Choroid plexus epithelial cell (primary cell): ENCODE measurements at places on chromosomes 11 and 22.
A peak's percentile ranks its signal among the peaks of the same experiment; 100 is the strongest.

DNA sequence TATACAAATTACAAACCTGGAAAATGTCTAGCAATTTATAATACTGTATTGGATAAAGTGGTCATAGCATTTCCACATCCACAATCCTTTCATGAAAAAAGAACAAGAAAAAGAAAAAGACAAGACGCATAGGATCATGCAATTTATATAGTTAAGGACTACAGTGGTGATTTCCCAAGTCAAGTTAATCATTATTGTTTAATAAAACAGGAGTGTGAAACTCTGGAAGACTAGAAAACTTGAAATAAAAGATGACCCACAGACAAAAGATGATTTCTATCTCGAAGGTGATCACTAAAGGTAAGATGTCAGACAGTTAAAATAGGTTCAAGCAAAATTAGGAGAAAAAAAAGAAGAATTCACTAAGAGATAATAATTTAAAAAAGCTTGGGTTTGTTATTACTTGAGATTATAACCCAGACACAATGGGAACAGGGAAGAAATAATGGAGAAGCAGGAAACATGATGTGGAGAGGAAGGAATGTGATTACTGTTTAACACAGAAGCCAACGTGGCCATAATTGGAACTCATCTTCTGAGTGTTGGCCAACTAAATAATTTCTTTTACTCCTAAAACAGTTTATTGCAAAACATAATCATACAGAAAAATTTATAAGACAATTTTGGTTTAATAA, 441.2 kb upstream of the ANO3 start:
- no peak for DNase-seq

GRCh38 chr11:111460856-111461255, 51.3 kb downstream of the BTG4 start:
- DNase-seq = peak; percentile 15

DNA sequence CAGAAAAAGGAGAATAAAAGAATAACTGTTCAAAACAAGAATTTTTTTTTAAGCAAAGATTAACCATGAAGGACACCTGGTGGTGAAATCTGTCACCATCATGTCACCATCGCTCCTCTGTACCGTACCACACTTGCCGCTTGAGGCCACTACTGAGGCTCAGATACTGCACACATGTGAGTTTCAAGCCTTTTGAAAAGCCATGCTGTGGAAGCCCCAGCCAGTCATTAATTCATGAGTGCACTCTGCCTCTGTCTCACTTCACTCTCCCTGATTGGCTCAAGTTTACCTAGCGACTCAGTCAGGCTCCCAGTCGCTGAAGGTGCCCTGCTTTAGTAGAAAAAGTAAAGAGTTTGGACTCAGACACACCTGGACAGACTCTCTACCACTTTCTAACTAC, 6.6 kb upstream of the MS4A12 start:
- no peak for DNase-seq

DNA sequence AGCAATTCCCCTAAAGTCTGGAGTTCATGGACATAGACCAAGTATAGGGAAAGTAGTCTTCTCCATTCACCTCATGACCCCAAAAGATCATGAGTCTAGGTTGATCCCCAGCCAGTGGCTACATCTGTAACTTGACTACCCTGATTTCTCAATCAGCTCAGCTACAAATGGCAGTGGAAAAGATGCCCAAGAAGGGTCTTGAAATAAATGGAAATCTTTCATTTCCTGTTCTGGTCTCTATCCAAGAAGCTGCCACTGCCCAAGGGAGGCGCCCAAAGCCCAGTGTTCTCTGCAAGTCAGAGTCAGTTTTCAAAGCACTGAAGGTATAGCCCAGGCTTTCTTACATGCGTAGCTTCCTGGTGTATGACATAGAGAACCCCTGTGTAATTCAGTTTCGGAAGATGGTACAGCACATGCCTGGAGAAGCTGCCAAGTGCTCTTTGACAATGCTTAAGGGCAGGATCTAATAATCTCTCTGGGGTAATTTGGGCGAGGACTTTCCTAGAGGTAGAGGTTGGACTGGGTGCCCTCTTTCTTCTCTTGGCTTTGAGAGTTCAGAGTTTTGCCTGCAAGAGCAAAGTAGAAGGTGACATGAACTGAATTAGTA, 101.1 kb downstream of the ADAMTS15 start:
- peak; percentile 20 for DNase-seq

DNA sequence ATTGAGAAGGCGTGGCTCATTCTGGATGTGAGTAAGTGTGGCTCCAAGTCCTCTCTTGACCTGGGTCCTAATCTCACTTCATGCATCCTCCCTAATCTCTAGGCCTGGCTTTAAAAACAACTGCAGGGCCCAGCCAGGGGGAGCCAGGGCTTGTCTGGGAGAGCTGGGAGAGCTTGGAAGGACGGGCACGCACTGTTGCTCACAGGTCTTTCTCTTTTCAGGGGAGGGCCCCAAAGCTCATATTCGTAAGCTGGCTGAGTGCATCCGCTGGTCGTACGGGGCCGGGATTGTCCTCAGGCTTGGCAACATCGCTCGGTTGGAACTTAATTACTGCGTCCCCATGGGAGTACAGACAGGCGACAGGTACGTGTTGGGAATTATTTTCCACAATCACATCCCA, 34.1 kb upstream of the PARVB start:
- DNase-seq = no peak

- DNase-seq = no peak
Measured at GRCh38 chr11:108198833-108199232, 23.6 kb downstream of the NPAT start.

- peak; percentile 82 for DNase-seq
Measured at GRCh38 chr11:35617687-35618496, at the start of gene FJX1. Gene FJX1 (plus strand): TSS chr11:35618460. CDS start chr11:35618637, 177 bp downstream.

DNA sequence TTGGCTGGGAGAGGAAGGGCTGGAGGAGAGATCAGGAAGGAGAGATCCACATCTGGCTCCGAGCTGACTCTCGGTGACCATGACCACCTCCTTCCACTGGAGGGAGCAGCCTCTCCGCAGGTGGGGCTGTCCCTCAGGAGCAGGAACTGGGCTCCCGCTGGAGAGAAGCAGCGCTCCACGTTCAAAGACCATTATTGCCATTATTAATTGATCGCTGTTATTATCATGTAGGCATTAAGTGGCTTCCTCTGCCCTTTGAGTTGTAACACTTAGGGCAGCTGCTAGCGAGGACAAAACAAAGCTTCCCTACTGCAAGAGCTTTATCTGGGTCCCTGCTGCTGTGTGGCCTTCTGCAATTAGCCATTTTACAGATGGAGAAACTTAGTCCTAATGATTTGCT, 251.9 kb downstream of the ST3GAL4 start:
- peak; percentile 61 for DNase-seq

DNA sequence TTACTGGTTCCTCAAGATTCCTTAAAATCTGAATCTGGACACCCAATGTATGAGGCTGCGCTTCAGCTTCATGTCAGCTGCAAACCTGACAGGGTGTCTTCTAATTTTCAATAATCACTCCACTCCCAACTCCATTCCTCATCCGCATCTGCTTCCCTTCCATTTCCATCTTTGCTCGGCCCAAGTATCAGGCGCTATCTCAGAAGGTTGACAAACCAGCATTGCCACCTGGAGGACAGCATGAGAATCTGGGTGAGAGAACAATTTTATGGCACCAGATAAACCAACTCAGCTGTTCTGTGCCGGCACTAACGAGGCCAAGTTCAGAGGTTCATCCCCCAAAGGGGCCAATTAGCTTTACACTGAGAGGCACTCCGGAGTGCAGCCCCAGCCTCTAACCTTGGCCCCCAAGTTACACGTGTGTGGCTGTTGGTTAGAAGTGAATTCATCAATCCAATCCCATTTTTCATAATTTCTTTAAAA, 79.1 kb upstream of the LMO2 start:
- DNase-seq = peak; percentile 80
